ENCODE measurements at places on chromosomes 1 and 21.
A peak's percentile ranks its signal among the peaks of the same experiment; 100 is the strongest.

GRCh38 chr1:110452330-110452729 is 1.4 kb downstream of the PROK1 start:
- DNase-seq = no peak

- DNase-seq = peak; percentile 60
These were observed 2.6 kb upstream of the CC2D1B start for GRCh38 chr1:52368383-52369172.

DNA sequence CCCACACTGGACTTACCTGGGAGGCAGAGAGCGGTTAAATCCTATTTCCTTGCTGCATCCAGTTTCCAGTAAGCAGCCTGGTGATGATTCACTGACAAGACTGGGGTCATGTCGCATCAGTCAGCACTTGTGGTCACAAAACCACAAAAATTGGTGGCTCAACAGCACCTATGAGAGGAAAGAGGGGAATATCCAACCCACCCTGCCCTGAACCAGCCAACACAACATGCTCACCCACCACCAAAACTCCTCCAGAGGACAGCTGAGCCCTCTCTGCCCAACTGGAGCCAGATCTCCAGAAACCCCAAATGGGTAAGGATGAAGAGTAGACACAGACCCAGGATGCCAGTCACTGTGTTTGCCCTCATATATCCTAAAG is 64.0 kb downstream of the CD46 start:
- peak; percentile 55 for DNase-seq

- DNase-seq = no peak
These were observed 220.8 kb downstream of the SLC35F3 start for GRCh38 chr1:234125283-234125682.

DNA sequence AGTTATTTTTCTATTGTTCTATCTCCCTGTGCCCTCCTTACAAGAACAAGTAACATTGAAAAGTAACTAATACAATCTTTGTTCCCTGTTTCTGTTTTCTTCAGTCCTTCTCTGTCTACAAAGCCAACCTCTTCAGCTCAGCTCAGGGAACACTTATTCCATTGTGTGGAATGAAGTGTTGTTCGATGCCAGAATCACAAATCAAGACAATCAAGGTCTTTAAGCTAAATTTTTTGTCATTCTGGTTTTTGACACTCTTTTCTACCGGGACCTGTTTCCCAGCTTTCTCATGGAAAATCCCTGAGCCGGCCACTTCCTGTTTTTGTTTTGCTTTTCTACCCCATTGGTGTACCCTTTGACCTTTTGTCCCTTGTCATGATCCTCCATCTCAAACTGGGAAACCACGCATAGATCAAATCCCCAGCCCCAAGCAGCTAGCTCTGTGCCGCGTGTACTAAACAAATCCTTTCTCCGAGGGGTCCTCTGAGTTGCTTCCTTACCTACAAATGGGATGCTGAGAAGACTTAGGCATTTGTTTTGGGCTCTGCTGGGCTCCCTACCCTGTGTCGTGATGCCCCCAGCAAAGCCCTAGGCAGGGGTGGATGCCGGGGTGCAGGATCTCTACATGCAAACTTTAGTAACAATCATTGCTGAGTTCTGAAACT is 141.8 kb downstream of the TOMM20 start:
- no peak for DNase-seq

DNA sequence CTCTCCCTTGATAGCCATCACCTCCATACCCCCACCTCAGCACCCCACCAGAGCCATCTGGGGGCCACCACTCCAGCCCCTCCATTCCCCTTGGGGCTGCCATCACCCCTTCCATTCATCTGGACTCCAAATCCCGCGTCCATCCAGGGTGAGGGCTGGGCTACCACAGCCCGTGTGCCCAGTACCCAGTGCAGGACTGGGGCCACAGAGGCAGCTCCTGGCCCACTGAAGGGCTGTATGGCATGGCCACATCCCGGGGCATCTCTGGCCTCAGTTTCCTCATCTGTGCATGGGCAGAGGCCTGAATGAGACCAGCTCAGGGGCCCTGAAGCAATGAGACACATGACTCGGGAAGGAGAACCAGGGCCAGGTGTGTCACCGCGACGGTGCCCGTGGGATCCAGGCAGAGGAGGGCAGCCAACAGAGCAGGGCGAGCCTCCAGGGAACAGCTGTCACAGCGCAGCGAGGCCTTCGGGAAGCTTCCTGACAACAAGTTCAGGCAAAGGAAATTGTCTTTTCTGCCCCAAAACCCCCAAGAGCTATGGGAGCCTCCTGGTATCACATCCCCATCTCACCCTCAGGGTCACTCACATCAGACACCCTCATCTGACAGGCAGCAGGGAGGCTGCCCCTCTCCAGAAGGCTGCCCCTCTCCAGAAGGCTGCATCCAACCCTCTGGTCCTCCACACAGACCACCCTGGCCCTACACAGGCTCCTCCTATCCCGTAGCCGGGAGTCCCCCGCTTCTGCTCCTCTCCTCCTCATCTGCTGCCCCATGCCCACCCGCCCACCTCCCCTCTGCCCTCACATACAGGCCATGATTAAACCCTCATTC is 76.3 kb downstream of the MEGF6 start:
- no peak for DNase-seq

DNA sequence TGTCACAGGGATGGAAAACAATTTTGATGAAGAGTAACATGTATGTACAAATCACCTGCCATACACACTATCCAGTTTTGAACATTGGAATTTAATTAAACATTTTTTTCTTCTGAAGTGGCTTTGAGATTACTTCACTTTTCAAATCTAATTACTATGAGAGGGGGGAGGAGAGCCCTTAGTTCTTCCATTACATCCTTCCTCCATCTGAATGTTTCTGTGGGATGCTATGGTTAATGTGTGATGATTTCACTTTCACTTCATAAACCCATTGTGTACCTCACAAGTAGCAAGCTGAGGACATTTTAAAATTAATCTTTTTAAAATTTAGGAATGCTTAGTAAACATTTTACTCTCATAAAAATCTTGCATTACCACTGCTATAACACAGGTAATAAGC is 156.9 kb downstream of the RUNX1 start:
- no peak for DNase-seq

DNA sequence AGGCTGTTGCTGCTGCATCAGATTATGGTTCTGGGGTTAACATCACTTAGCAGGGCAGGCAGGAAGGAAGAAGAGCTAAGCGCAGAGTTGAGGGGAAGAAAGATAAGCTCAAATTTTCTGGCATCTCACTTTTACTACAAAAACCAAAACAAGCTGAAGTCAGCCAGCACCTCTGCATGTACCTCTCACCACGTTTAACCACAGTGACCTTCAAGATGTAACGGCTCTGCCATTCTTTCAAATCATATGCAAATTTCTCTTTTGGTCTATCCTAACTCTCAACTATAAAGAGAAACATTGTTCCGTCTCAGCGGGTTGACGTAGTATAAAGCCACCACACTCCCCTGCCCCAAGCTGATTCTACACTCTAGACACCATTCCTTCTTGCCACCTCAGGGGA is 154.4 kb downstream of the OMA1 start:
- peak; percentile 44 for DNase-seq

GRCh38 chr1:233477359-233477758 is 136.5 kb upstream of the KCNK1 start:
- no peak for DNase-seq
